ENCODE measurements at places on chromosomes 13 and 19.

GRCh38 chr13:20891034-20891433, 11.5 kb downstream of the XPO4 start:
- DNase-seq: no peak

- DNase-seq: no peak
Observed at GRCh38 chr19:19849056-19849455, 16.6 kb upstream of the ZNF253 start.

DNA sequence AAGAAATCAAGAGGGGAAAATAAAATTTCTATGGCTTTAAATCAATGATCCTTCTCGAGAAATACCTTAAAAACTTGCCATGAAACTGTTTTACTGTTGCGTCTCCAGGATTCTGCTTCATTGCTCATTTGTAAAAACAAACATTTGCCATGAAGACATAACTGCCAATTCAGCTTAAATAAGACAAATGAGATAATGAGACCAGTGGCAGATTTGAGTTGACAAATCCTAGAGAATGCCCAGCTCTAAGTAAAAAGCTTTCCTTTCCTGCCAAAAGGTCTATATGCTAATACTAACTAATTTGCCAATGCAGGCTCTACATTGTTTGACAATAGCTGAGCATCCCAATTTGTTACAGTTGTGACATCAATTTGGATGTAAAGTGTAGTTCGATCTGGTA, 400.5 kb upstream of the PCDH9 start:
- DNase-seq: no peak

GRCh38 chr19:15576526-15577156, 38.4 kb upstream of the CYP4F8 start:
- DNase-seq: no peak

GRCh38 chr13:100540621-100541020, 48.0 kb downstream of the GGACT start:
- no peak for DNase-seq
